ENCODE measurements at places on chromosomes 16 and 17.

DNA sequence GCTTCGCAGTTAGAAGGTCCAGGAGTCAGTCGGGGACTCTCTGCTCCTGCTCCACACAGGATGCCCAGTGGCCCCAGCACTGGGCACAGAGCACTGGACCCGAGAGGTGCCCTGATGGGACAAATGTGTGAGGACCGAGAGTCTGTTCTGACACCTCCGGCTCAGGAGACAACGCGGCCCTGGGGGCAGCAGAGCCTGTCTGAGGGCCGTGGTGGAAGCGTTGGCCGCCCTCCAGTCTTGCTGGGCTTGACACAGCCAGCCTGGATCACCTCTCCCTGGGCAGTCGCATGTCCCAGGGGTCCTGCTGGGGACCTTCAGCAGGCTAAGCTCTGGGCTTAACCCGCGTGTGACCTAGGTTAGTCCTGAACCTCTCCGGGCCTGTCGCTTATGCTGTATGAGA, 23.1 kb downstream of the LGALS9 start:
- DNase-seq, result no peak

DNA sequence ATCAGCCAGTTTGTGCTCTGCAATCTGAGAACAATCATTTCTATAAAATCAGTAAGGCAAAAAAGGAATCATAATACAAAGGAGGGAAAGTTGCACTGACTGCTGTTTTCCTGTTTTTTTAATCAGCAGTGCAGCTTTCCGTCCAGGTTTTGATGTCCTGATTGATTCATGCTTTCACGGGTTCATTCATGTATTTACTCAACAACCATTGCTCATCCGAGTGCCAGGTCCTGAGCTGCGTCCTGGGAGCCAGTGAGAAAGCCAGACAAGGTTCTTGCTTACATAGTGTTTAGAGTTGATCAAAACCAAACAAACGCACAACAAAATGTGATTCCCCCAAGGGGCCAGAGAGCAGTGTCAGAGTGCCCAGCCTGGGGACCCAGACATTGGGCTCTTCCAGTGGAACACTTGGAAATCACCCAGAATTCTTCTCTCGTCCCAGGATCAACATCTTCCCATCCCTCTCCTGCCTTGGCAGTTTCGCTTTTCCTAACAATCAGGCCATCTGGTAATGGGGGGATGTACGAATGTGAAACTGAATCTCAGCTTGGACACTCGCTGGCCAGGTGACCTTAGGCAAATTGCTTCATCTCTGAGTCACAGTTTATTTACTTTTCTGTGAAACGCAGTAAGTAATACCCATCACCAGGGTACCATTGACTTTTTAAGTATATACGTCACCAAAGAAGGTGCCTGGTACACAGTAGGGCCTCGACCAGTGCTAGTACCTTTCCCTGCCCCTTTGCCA, 13.3 kb upstream of the C1QL1 start:
- DNase-seq, result no peak

DNA sequence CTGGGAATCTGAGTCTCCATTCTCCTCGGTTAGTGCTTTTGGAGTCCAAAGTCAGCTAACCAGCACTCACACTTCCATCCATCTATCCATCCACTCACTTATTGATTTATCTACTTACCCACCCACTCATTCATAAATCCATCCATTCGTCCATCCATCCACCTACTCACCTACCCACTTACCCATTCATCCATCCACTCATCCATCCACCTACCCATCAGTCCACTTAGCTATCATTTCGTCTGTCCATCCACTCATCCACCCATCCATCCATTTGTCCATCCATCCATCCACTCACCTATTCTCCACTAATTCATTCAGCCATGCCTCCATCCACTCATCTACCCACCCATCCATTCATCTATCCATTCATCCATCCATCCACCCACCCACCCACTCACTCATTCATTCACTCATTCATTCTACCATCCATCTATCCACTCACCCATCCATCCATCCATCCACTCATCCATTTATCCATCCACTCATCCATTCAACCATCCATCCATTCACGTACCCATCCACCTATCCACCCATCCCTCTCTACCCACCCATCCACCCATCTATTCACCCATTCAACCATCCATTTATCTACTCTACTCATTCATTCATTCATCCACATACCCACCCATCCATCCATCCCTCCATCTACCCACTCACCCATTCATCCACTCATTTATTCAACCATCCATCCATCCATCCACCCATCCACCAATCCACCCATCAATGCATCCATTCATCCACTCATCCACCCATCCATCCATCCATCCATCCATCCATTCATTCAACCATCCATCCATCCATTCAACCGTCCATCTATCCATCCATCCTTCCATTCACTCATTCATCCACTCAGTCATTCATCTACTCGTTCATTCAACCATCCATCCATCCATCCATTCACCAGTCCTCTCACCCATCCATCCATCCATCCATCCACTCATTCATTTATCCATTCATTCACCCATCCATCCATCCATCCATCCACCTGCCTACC, 26.1 kb downstream of the NLRC3 start:
- no peak for DNase-seq

DNA sequence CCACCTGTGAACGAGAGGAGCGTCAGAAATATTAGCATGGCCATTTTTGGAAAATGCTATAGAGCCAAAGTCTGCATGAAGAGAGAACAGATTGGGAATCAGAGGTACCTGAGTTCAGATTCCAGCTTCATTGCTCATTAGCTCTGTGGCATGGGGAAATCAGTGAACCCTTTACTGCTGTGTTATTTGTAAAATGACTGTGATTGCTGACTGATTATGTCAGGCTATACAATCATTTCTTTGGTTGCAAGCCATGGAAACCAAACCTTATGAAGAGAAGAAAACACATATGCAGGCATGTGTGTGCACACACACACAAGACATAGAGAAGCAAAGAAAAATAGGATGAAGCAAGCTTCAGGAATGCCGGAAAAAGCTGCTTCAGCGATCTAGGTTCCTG, 101.4 kb upstream of the HSBP1 start:
- no peak for DNase-seq

DNA sequence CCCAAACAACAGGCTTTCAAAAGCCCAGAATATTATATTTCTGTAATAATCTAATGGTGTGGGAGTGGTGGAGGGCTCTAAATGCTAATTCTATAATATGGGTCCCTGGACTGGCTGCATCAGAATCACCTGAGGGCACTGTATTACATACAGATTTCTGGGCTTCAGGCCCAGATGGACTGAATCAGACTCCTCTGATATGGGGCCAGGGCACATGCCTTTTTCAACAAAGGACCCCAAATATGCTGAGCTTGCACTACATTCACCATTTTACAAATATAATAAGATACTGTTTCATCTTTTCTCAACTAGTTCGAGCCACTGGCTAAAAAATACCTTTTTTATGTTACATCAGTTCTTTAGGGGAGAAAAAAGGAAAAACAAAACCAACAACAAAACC, 309.7 kb downstream of the MAP2K6 start:
- no peak for DNase-seq

- DNase-seq, result no peak
Measured at GRCh38 chr16:2855536-2855935, 2.4 kb downstream of the PRSS22 start.

- no peak for DNase-seq
Measured at GRCh38 chr16:9713156-9713555, 469.1 kb downstream of the GRIN2A start.

GRCh38 chr17:15154618-15155017, 110.5 kb downstream of the PMP22 start:
- no peak for DNase-seq

- no peak for DNase-seq
Measured at GRCh38 chr16:88116121-88116520, 164.9 kb downstream of the BANP start.

GRCh38 chr16:83248735-83249463, 558.9 kb upstream of the HSBP1 start:
- no peak for DNase-seq

GRCh38 chr16:383326-384051, 1.7 kb upstream of the PGAP6 start:
- no peak for DNase-seq

DNA sequence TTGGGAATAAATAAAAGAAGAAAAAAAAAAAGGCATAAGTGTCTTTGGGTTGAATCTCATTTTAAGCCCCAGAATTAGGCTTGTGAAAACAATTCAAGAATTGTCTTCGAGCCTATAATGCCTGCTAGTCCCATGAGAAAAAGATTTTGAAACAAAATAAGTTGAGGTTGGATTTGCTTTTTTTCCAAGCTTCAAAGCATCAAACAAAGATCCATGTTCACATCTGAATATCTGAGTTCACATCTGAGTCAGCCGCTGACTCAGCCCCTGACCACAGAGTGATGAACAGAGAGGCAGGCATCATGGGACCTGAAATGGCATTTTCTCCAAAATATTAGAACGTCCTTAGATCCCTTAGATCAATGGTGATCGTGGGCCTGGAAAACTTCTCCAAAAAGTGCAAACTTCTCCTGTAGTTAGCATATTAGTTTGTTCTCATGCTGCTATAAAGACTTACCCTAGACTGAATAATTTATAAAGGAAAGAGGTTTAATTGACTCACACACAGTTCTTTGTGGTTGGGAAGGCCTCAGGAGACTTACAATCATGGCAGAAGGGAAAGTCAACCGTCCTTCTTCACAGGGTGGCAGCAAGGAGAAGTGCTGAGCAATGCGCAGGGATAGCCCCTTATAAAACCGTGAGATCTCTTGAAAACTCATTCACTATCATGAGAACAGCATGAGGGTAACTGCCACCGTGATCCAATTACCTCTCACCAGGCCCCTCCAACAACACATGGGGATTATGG, 294.6 kb upstream of the HSBP1 start:
- DNase-seq, result no peak

DNA sequence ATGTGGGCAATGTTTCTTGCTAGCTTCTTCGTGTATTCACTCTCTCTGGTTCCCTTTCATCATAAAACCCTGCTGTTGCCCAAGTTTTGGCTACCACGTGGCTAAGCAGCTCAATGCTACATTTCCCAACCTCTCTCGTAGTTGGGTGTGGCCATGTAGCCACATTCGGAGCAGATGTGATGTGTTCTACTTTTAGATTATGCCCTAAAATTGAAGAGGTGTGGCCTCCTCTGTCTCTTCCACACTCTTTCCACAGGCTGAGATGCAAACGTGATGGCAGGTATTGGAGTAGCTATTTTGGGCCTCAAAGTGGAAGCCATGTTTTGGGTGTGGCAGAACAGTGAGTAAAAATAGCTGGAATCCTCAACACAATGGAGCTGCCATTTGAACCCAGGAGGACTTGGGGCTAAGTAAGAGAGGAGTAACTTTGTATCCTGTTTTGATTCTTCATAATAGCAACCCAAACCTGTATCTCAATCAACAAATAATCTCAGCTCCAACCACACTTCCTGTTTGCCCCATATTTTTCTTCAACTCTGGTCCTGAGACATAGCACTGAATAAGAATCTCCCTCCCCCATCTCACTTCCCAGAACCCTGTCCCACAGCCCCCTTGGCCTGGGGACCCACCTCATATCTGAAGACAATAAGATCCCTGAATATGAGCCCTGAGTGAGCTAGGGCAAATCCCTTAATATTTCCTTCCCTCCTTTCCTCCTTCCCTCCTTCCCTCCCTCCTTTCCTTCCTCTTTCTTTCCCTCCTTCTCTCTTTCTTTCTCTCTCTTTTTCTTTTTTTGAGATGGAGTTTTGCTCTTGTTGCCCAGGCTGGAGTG, 4.0 kb downstream of the NUPR1 start:
- DNase-seq, result no peak

DNA sequence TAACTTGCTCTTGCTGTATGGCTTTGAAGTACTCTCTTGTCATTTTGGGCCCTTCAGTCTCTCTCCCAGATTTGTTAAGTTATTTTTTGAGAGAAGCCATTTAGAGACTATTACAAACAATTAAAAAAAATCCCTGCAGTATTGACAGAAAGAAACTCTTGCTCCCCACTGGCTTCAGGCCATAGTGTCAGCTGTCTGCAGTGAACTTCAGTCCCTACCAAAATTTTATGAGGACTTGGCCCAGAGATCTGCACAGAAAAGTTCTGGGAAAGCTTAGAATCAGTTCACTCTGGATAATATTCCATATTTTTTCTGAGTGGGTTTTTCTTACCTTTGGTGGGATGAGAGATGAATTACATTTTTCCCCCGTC, 30.9 kb upstream of the SUPT4H1 start:
- DNase-seq, result no peak

DNA sequence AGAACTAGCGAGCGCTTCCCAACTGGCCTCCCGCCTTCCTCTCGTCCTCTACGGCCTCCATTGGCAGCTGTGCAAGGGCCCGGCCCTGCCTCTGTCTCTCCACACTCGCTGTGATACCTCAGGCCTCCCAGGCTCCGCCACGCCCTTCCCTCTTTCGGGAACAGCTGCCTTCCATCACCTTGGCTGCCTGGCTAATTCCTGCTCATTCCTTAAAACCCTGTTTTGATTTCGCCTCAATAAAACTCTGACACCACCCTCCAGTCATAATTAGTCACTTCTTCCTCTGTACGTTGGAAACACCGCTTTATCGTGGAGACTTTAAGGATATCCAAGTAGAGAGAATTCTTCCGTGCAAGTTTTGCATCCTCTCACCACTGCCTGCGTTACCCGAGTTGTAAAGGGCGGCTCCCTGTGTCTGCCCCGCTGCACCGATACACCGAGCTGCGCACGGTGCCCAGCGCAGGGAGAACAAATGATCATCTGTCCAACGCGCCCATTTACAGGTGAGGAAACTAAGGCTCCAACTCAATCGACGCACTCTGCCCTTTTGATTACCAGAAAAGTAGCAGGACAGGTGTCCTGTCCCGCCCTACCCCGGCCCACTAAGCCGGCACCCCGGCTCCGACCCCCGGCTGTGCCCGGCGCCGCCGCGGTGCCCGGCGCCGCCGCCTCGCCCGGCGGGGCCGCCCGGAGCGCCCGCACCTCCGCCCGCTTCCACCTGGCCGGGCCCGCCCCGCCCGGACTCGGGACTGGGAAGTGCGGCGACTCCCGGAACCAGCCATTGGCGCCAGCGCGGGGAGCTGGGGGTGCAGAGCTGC, 139.7 kb downstream of the SEC14L1 start:
- no peak for DNase-seq

GRCh38 chr17:15335446-15335845, 6.0 kb downstream of the TEKT3 start:
- DNase-seq, result no peak

DNA sequence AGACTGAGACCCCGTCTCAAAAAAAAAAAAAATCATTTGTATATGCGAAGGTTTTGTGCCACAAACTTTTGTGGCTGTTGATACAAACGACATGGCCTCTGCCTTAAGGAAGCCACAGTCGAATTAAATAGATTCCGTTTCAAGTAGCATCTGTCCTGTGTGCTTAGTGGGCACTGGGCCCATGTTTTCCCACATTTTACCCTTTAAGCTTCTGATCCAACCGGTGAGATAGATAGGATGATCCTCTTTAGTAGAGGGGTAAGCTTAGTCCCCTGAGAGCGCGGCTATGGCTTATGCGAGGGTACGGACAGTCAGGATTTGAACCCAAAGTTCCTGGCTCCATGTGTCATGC, 776 bp upstream of the TMEM219 start:
- no peak for DNase-seq

All from stimulated activated CD4-positive, alpha-beta T cell treated with anti-CD3 and anti-CD28 coated beads, Interleukin-2, amount 100 ng/mL, for 4 hours (primary cell).